ENCODE measurements at places on chromosomes 3 and 15.
A peak's percentile ranks its signal among the peaks of the same experiment; 100 is the strongest.

GRCh38 chr3:104412608-104413580, 953.8 kb upstream of the ALCAM start:
- no peak overlapping the region for H3K4me3 ChIP-seq
- DNase-seq = no peak
- H3K27ac ChIP-seq = no peak overlapping the region
- H3K4me1 ChIP-seq = no peaks in the 10 kb centered on the region

DNA sequence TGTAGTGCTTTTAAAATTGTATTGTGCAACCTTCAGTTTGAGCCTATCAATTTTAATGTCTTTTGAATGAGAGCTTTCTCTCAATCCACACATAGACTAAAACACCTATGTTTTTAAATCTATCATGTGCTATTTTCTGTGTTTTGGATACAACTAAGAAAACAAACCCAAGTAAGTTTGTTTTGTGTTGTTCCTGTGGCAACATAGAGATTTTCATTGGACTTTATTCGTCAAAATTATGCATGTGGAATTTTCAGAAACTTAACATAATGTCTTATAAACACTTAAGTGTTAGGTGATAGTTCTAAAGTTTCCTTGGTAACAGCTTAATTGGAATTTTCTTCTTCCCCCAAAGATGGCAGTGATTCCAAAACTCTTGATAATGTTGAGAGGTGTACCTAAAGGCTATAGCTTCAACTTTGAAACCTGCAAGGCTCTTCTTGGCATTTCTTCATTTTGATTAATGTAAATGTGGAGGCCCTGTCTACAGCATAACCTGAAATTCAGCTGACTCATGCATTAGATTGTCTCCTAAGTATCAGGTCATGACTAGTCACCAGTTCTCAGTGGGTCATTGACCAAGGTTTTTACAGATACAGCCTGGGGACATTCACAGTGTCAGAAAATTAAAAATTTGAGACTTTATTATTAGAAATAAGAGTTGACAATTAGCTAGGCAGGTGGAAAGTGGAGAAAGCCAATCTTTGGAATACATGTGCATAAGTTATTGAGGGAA, 44.4 kb downstream of the COL6A5 start:
- H3K4me1 ChIP-seq = no peaks in the 10 kb centered on the region
- H3K36me3 ChIP-seq = no peaks in the 10 kb centered on the region
- H3K27me3 ChIP-seq = peaks cover 24% of the 10 kb centered on the region
- H3K27ac ChIP-seq = no peak overlapping the region
- no peak overlapping the region for H3K4me3 ChIP-seq
- DNase-seq = no peak

GRCh38 chr3:135844386-135844785, 121.1 kb upstream of the PPP2R3A start:
- no peaks in the 10 kb centered on the region for H3K36me3 ChIP-seq
- H3K27ac ChIP-seq = no peak overlapping the region
- H3K27me3 ChIP-seq = peaks cover 3% of the 10 kb centered on the region
- no peak for DNase-seq
- H3K4me3 ChIP-seq = no peak overlapping the region
- H3K4me1 ChIP-seq = no peaks in the 10 kb centered on the region

DNA sequence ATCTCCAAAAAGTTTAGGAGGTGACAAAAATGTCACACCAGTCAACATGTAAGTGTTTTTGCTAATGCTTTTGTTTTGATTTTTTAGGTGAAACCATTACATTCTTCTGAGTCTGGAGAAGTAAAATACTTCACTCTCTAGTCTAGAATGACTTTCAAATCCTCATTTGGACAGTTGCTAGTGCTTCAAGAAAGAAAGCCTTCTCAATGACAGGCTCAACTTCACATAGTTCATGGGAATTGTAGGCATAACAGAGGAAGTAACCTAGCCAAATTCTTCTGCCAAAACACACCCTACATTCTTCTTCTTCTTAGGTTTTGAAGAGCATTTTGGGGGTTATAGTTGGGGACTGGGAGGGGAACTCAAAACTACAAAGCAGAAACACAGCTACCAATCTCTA, 29.4 kb upstream of the HEG1 start:
- H3K4me1 ChIP-seq = no peaks in the 10 kb centered on the region
- no peak overlapping the region for H3K27ac ChIP-seq
- no peak overlapping the region for H3K4me3 ChIP-seq
- no peaks in the 10 kb centered on the region for H3K27me3 ChIP-seq
- no peaks in the 10 kb centered on the region for H3K36me3 ChIP-seq

GRCh38 chr3:190016966-190017365, 103.7 kb downstream of the P3H2 start:
- no peak overlapping the region for H3K4me3 ChIP-seq
- H3K4me1 ChIP-seq = no peaks in the 10 kb centered on the region
- no peak for DNase-seq
- no peak overlapping the region for H3K27ac ChIP-seq
- peaks cover 28% of the 10 kb centered on the region for H3K27me3 ChIP-seq
- H3K36me3 ChIP-seq = no peaks in the 10 kb centered on the region

GRCh38 chr3:124826703-124827102, 60.5 kb downstream of the ITGB5 start:
- H3K36me3 ChIP-seq = no peaks in the 10 kb centered on the region
- H3K27ac ChIP-seq = no peak overlapping the region
- H3K27me3 ChIP-seq = peaks cover 12% of the 10 kb centered on the region

DNA sequence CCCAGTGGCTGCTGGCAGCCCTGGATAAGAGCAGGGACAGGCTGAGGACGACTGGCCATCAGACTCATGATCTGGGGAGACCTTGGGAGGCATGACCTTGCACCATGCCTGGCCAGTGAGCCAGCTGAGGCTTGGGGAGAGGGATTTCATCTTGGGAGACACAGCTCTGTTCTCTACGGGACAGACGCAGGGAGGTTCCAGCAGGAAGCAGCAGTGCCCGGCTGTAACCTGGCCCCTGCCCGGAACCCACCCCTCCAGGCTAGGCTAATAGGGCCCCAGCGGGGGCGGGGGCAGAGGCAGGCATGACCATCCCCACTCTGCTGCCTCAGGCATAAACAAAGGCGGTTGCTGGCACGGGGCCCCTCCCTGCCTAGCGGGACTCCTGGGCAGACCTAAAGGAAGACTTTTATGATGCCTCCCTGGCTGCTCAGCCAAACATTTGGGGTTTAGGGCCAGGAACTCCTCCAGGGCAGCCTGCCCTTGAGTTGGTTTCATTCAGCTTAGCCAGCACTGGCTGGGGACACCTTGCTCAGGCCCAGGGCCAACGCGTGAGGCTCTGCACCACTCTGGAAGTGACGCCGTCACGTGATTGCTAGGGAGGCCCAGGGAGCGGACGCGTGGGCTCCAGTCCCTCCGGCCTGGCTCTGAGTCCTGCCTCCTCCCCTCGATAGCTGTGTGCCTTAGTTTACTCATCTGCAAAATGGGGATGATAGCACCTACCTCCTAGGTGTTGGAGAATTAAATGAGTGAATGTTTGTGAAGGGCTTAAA, 27.6 kb downstream of the HDAC11 start:
- no peak overlapping the region for H3K4me3 ChIP-seq
- no peak overlapping the region for H3K27ac ChIP-seq
- no peak for DNase-seq
- H3K4me1 ChIP-seq = no peaks in the 10 kb centered on the region
- no peaks in the 10 kb centered on the region for H3K36me3 ChIP-seq

DNA sequence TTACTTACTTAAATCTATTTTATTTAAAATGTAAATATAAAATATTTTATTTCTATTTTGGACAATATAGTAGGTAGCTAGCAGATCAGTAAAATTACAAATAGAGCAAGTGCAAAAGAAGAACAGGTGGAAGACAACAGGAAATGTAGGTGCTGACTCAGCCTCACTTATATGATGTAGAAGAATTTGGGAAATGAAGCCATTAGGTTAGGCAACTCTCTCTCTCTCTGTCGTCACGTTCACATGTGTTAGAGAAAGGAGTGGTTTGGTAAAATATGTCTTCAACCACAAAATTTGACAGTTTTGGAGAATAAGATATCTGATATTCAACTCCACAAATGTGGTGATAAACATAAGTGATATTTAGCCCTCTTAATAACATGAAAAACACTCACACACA, 532.5 kb upstream of the KCNMB2 start:
- DNase-seq = no peak
- H3K4me1 ChIP-seq = peaks cover 47% of the 10 kb centered on the region
- H3K27ac ChIP-seq = peak overlapping the region; percentile 29
- no peak overlapping the region for H3K4me3 ChIP-seq

DNA sequence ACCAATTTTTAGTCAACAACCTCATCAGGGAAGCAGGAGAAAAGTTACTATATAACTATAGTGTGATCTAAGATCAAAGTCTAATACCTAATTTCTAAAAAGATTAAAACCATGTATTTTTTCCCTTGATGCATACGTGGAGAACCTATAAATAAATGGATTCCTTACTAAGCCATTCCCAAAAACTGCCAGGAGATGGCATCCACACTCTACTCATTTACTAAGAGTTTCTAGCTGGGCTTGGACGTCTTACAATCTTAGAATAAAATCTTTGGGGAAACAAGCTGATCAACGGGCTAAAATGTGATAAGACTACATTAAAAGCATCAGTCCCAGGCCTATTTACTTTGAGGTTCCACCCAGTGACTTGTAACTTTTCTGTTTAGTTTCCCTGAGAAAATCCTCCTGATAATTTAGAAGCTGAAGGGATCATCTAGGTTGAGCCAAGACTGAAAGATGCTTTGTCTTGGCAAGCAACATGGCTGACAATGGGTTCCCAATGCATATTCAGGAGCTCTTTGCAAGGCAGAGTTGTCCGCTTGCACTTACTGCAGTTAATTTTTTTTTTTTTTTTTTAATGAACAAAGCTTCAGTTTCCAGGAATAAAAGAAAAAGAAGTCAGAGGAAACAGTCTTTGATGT, 85.5 kb upstream of the FGF12 start:
- H3K36me3 ChIP-seq = no peaks in the 10 kb centered on the region
- no peak overlapping the region for H3K4me3 ChIP-seq
- peaks cover 9% of the 10 kb centered on the region for H3K4me1 ChIP-seq
- no peak for DNase-seq
- peaks cover 4% of the 10 kb centered on the region for H3K27me3 ChIP-seq

GRCh38 chr3:49793486-49794085, 6.1 kb downstream of the CDHR4 start:
- H3K27ac ChIP-seq = no peak overlapping the region
- H3K27me3 ChIP-seq = no peaks in the 10 kb centered on the region
- H3K4me3 ChIP-seq = no peak overlapping the region
- DNase-seq = no peak
- no peaks in the 10 kb centered on the region for H3K36me3 ChIP-seq

GRCh38 chr3:76051145-76051544, 265.8 kb upstream of the ZNF717 start:
- DNase-seq = no peak
- H3K27me3 ChIP-seq = no peaks in the 10 kb centered on the region
- H3K4me1 ChIP-seq = no peaks in the 10 kb centered on the region
- H3K4me3 ChIP-seq = no peak overlapping the region
- no peak overlapping the region for H3K27ac ChIP-seq

Measured in activated naive CD8-positive, alpha-beta T cell treated with anti-CD3 and anti-CD28 coated beads for 36 hours (primary cell).